ENCODE measurements at places on chromosomes 3 and 15.

GRCh38 chr3:30608598-30608947 lies 2.2 kb downstream of the TGFBR2 start:
- DNase-seq: no peak

DNA sequence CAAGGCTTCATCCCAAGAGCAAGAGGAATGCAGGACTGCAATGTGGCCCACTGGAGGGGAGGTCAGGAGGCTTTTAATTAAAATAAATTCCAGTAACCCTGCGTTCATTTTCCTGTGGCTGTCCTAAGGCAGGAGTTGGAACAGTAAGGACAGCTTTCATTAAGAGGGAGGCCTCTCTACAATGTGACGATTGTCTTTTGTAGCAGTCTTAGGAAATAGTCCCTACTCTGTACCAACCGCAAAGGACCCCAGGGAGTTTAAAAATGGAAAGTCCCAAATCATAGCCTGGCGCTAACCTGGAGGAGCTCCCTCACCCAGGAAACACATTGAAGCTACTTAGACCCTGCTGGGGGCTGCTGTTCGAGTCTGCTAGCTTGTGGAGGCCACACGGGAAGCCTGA lies 62.8 kb downstream of the SYNM start:
- DNase-seq: no peak

- DNase-seq: no peak
Measured at GRCh38 chr3:53673722-53674350, 172.4 kb downstream of the CHDH start.

DNA sequence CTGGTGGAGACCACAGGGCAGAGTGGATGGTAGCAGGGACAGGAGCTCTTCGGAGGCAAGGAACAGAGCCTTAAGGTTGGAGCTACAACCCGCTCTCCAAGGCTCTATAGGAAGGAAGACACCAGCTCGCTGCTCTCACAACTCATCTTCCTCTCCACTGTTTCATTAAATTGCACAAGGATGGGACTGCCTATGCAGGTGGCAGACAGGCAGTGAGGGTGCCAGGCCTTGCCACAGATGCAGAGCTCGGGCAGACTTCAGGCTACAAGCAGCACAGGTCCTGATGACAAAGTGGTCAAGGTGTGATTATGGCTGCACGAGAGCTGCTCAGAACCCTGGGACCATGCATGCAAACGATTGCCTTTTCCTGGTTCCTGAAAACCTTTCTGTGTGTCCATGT lies 144.6 kb downstream of the FOXP1 start:
- DNase-seq: no peak

GRCh38 chr3:121508389-121508788 lies 37.4 kb downstream of the POLQ start:
- DNase-seq: no peak

DNA sequence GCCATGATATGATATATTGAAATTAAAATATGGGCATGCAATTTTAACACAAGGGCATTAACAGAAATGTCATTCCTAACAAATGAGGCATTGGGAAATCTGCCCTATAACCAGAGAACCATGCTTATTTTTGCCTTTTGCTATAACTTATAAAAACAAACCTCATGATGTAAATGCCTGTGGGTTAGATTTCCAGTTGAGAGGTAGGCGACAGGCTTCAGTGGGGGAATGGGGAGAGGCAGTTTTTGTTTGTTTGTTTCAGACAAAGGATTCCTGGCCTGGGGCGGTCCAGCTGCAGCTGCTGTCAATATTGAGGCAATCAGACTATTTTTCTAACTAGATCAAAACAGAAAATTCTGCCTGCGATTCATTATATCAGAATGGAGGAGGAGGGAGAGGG lies 490.4 kb upstream of the CFAP20DC start:
- no peak for DNase-seq

DNA sequence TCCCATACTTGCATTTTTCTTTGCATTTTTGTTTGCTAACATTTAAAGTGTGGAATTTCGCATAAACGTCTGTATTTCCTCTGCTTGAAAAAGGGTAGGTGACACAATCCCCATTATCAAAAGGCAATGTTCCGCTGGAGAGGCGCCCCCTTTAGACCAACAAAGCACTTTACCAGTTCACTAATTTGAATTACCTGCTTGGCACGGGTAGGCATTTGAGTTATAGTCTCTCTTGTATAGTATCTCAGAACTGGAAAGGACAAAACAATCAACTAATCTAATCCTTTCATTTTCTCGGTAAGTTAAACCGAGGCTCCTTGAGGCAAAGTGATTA lies 775 bp upstream of the CCDC39 start:
- DNase-seq: no peak

DNA sequence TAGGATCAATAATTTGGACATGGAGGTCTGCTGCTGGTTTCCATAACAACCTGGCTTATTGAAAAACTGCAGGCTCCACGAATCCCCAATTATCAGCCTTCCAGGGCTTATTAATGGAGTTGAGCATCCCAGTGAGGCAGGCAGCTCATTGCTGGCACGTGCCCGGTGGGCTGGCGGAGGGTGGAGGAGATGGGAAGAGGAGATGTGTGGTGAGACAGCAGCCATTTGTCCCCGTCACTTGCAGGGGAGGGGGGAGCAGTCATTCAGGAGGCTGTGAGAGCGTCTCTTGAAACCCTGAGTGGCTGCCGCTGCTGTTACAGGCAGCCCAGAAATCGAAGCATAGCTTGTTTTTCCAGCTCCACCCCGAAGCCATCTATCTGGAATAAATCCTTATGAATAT lies 70.6 kb downstream of the GAP43 start:
- DNase-seq: no peak

DNA sequence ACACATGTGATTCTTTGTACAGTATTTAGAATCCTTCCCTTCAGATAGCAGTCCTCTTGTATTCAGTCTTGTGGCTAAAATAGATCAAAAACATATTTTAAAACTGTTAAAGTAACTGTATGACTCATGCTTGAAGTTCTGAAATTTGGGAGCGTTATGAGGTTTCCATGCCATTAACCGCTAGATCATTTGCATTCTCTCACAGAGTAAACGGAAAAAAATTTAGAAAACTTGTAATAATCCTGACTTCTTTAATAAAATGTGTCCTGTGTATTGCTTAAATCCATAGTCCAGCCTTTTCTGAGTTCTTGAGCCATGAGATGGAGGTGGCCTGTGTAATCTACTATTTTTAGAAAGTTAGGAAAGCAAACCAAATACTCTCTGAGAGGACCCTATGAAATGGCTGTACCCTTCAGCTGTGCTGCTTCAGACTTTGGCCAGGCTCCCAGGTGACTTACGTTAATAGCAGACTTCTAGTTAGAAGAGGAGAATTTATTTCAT lies 33.8 kb downstream of the MBNL1 start:
- no peak for DNase-seq

GRCh38 chr3:188282871-188283270 lies 128.9 kb downstream of the LPP start:
- DNase-seq: no peak

DNA sequence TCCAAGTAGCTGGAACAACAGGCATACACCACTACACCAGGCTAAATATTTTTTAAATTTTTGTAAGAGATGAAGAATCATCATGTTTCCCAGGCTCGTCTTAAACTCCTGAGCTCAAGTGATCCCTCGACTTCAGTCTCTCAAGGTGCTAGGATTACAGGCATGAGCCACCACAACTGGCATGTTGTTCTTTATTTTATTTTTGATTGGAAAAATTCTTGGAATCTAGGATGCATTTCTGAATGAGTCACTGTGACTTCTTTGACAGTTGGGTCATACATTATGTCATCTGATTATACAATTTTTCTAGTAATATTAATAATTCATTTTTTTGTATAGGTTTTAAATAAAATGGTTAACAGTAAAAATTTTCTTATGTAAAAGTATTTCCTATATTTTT lies 870.2 kb downstream of the SI start:
- DNase-seq: no peak

- DNase-seq: no peak
Measured at GRCh38 chr15:98562331-98562937, 85.9 kb upstream of the IGF1R start.

DNA sequence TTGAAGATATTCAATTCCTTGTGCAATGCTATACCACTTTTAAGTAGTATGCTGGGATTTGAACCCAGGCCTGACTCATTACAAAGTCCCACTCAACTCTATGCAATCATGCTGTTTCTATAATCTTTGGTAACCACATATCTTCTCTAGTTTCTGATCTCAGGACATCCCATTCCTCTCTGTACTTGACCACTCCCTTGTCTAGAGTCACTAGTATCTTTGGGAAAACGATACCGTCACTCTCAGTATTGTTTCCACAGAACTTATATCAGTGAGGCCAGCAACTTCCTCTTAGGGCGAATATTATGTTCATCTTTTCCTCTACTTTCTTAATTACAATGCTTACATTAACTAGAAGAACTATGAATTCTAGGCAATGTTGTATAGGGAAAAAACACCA lies 137.3 kb upstream of the TSPAN3 start:
- DNase-seq: no peak

DNA sequence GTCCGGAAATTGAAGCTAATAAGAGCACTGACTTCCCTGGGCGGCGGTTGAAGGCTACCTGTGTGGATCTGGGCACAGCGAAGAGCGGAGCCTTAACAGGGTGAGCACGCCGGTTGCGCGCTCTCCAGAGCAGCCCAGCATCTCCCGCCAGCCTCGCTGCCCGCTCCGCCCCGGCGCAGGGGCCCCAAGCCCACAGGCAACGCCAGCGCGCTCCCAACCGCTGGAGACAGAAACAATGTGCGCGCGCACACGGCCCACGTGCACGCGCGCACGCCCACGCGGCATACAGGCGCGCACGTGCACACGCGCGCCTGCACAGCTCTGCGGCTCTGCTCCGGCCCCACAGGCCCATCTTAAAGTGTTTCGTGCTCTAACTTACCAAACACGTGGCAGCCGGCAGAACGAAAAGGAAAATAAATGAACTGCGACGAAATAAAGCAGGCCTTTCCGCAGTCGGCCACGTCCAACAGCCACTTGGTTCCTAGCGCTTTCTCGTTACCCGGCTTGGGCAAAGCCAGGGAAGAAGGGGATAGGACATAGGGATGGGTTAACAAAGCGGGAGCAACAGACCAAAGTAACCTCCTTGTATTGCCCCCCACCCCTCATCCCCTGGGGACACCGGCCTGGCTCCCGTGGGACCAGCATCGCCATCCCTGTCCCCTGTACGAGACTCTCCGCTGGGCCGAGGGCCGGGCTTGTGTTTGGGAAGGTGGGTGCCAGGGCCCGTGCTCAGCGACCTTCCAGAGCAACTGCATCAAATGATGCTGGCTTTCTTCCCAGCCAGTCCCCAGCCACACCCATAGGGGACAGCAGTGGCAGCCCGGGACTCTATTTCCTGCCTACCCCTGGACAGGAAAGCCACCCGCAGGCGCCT lies 203.7 kb downstream of the ABHD5 start:
- no peak for DNase-seq

DNA sequence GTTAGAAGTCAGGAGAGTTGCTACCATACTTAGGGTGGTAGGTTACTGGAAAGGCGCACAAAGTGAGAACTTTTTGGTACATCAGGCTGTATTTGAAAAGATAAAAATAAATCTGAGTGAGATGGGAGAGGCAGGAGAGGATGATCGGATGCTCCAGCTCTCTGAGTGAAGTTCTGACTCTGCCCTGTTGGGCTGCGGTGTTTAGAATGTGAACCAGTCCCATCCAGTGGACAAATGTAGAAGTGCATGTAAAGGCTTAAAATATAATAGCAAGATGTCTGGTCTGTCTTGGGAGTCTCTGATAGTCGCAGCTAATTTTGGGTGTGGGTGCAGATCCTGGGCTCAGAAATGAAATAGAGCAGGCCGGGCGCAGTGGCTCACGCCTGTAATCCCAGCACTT lies 30.4 kb downstream of the ACKR2 start:
- no peak for DNase-seq

DNA sequence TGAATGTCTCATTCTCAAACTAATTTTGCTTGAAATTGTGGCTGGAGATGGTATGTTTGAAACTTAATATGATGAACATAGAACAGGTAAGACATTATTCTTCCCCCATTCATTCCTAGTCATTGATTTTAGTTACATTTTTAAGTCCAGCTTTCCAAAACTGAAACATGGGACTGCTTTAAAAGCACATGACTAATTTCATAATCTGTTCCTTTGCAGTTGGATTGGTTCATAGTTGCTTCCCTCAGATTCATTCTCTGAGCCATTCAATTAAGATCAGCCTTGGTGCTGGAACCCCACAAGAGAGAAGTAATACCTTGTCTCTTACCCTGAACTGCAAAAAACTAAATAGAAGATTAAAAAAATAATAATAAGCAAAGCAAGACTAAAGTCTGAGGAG lies 87.5 kb upstream of the TGFBR2 start:
- no peak for DNase-seq

GRCh38 chr3:16529264-16529663 lies 15.8 kb upstream of the RFTN1 start:
- DNase-seq: no peak

DNA sequence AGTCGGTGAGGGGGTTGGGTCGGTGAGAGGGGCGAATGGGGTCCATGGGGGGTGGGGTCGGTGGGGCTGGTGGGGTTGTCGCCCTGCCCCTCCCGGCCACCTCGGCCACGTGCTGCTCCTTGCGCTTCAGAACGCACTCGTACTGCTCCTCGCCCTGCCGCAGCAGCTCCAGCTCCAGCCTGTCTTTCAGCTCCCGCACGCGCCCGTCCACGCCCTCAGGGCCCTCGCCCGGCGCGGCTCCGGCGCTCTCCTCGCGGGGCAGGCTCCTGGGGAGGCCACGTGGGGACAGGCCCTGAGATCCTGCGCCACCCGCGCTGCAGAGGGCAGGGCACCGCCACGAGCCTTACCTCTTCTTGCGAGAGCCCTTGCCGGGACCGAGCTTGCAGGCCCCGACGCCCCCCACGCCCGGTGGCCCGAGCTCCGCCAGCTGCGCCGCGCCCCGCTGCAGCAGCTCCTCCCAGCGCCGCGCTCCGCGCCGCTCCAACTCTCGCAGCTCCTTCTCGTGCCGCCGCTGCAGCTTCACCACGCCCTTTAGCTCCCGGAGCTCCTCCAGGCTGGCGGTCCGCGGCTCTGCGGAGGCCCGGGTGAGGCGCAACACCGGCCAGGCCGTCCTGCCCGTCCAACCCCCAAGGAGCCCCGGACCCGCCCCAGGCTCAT lies 8.2 kb upstream of the ANKRD63 start:
- no peak for DNase-seq

GRCh38 chr3:57544181-57545125 lies at the start of gene DNAH12:
TSS of gene DNAH12 (minus strand) at chr3:57544344. CDS start at chr3:57542870, 1,474 bp downstream.
- no peak for DNase-seq

- DNase-seq: no peak
Measured at GRCh38 chr15:69593981-69594966, 141.7 kb downstream of the RPLP1 start.

DNA sequence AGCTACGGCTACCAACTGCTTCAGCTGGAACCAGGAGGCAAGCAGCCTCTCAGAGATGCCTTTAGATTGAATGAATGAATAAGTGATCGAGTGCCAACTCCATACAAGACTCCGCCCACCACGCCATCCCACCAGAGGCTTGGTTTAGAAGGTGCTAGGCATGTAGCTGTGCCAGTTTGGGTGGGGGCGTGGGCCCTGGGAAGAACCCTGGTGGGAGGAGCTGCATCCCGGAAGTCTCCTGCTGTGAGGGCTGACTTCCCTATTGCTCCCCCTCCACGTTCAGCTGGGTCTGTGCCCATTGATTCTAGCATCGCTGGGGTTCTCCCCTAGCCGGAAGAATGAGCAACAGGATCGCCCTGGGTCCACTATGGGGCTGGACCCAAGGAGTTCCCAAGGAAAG lies 20.9 kb downstream of the LINGO1 start:
- no peak for DNase-seq
